ENCODE measurements at places on chromosomes 13 and 19.

DNA sequence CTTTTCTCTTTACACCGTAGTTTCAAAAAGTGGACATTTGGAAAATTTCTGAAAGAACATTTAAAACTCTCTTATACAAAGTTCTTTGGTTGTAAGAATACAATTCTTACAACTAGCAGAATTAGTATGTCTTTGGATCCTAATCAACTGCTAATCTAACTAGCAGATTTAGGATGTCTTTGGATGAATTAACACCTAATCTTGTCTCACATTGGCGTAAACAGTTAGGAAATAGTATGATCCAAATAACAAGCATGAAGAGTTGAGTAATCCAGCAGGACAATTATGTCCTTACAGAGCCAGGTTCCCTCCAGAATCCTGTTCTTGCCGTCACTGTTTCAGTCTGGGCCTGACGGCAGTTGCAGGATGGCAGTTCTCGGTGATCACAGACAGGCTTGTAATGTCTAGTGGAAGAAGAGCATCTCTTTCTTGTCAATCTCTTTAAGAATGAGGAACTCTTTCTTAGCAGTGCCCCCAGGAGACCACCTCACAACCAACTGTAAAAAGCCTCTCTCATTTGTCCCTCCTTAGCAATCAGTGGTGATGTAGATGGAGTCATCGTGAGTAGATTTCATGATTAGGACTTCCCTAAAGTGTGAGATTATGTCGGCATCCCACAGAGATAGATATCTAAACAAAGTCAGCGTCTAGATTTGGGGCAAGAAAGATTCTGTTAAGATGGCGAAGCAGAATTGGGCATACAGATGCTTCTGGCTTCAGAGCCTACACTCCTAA, 5.7 kb upstream of the TNFSF13B start:
- no peak for DNase-seq

DNA sequence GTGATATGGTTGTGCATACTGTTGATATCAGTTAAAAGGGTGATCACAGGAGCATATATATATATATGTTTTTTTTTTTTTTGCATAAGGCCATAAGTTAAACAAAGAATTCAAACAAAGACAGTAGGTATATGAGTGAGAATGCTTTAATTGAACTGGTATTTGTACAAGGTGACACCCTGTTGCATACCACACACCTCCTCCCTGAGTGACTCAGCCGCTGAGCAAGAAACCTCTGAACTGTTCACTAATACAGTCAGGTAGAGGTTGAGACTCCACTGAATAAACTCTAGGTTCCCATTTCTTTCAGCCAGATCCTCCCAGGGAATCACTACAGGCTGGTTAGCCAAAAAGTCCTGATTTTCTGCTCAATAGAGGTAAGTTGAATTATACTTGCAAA, at the start of gene SCEL:
Gene SCEL (plus strand): TSS at position 259 of the 400 bp plus-strand sequence. CDS start 20,170 bp downstream, outside the sequence.
- no peak for DNase-seq

DNA sequence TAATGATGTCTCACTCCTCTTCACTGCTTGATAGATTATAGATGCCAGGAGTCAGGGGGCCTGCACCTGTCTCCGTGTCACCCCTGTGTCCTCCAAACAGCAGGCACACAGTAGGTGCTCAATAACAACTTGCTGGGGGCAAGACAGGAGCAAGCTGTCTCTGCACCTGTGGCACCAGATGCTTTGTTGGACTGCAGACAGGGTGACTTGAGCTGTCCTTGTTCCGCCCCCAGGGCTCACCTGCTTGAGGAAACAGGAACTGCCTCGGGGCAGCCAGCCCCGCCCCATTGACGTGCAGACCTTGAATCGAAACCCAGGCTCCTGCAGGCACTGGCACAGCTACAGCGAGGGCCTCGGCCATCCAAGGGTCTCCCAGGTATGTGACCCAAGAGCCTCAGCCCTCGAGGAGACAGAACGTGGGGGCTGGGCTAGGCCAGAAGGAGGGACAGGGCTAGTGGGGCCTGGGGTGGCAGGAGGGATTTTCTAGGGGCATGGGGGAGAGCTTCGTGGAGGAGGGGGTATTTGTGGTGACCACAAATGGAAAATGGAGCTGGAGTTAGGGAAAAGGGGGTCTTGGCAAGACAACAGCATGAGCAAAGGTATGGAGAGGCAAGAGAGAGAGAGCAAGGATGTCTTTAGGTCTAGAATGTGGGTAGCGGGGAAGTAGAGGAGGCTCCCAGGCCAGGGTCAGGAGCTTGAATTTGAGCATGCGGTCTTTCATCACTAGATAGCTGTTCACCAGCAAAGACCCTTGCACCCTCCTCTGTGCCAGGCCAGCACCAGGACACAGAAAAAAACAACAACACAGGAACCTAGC, at the start of gene HSH2D:
Gene HSH2D (plus strand): TSS at position 287 of the 817 bp plus-strand sequence. CDS start 5,066 bp downstream, outside the sequence.
- DNase-seq: peak; percentile 98

- no peak for DNase-seq
Measured at GRCh38 chr19:38707512-38708114, 36.7 kb downstream of the CAPN12 start.

DNA sequence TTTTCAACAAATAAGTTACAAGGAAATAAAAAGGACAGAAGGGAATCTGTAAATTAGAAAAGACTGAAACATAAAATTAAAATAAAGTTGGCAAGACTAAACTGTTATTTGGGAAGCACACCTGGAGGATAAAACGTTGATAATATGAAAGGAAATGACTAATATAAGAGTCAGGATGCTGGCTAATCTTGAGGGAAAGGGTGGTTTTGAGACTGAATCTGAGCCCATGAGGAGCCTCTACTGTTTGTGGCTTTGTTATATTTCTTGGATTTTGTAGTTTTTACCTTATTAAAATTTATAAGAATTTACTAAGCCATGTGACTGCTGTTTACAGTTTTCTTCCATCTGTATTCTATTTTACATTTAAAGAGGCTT, 718.0 kb upstream of the SPRY2 start:
- no peak for DNase-seq

- DNase-seq: no peak
Measured at GRCh38 chr13:41928323-41928722, 32.6 kb downstream of the VWA8 start.

- peak; percentile 49 for DNase-seq
Measured at GRCh38 chr13:28575200-28575599, 80.3 kb upstream of the FLT1 start.

DNA sequence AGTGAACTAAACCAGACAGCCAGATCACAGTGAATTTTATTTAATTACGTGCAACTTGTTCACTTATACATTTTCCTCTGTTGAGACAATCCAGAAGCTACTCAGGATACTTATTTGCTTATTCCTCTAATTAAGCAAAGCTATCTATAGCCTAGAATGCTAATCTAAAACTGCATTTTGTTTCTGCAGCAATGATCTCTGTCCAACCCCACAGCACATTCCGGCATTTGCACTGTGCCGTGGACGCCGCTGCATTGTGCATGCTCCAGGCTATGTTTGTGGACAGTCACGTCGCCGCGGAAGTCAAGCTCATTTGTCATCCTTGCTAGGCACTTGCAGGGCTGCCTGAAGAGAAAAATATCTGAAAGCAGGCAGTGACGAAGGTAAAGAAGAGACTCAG, 406.9 kb downstream of the RFC3 start:
- DNase-seq: no peak

DNA sequence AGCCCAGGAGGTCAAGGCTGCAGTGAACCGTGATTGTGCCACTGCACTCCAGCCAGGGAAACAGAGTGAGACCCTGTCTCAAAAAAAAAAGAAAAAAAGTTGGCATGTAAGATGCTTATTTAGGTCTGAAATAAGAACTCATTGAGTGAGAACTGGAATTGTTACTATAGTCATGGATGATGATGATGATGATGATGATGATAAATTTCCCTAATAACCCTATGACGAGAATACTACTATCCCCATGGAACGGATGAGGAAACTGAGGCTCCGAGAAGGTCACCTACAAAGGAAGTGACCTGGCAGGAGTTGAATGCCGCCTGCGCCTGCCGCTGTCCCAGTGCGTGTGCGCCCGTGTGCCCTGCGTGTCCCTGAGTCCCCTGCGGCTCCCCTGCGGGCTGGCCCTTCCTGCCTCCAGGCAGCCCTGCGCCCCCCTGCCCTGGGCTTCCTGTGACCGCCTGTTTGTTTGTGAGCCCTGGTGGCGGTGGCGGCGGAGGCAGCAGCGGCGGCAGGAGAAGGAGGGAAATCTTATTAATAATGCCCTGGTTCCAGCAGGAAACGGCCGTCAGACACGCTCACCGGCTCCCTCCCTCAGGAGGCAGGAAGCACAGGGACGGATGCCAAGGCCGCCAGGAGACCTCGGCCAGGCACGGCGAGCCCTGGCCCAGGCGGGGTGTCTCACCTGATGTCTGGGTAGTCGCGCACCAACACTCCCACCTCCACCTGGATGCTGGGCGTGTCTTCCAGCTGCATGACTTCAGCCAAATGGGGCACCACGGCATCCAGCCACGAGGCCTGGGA, 29.6 kb downstream of the EXOC3L2 start:
- no peak for DNase-seq

DNA sequence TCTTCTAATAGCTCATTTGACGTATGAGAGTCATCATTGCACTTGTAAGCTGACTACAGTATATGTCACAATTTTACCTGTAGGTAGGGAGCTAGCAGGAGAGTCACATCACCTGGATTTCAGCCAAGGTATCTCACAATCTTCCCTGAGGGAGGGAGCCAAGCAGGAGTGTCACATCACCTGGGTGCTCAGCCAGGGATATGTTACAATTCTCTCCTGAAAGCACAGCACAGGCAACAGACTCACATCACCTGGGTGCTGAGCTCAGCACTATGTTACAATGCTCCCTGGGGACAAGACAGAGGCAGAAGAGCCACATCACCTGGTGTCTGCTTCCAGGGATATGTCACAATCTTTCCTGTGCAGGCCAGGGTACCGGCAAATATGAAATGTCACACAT, 51.5 kb upstream of the ZNF730 start:
- DNase-seq: no peak

DNA sequence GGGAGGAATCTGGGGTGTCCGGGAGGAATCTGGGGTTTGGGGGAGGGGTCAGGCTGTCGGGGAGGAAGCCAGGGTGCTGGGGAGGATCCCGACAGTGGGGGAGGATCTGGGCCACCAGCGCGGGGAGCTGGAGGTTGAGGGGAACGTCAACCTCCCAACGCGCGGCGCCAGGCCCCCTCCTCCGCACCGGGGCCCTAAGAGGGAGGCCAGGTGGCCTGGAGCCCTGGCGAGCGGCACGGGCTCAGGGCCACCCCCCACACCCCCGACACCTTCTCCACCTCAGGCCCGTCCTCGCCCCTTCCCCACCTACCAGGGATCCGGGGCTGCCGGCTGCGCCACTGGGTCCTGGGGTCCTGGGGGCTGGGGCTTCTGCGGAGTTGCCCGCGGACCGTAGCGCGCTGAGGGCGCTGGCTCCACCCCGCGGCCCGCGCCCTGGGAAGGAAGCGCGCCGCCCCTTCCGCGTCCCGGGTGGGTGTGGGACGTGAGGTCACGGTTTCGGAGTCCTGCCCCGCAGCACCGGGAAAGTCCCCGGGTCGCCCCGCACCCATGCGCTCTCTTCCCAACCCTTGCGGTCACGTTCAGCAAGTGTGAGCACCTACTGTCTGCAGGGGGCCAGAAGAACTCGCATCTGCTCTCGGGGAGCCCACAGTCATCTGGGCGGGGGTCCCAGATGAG, at the start of gene TICAM1:
Gene TICAM1 (minus strand): TSS at position 409 of the 675 bp plus-strand sequence. CDS start 13,335 bp downstream, outside the sequence.
- peak; percentile 86 for DNase-seq

- DNase-seq: no peak
Measured at GRCh38 chr13:51043310-51043709, 67.8 kb downstream of the C13orf42 start.
